ENCODE measurements at places on chromosomes 12 and 14. TPM values are rescaled to one million over a fixed set of nuclear protein-coding genes. Genes with fewer than 3 reads are reported as not detected.

INHBC gene
- total RNA-seq = not detected

MYH7 gene
- 0.13 TPM for total RNA-seq

CIROP gene
- not detected for total RNA-seq

CD4 gene
- total RNA-seq = 4.2 TPM

TBX5 gene
- 0.65 TPM for total RNA-seq

AP1G2 gene
- total RNA-seq = 119 TPM

TAS2R30 gene
- total RNA-seq = 2.5 TPM

NRIP2 gene
- total RNA-seq = 0.17 TPM

RPL10L gene
- total RNA-seq = not detected

OASL gene
- not detected for total RNA-seq

TC2N gene
- 40.9 TPM for total RNA-seq

PZP gene
- not detected for total RNA-seq

CKB gene
- 206 TPM for total RNA-seq
